Mesenteric fat pad (tissue), 1 donor: ENCODE measurements at places on chromosomes 1 and 21.

- DNase-seq = no peak
These were observed 134.7 kb downstream of the GRIK1 start for GRCh38 chr21:29805105-29805504.

DNA sequence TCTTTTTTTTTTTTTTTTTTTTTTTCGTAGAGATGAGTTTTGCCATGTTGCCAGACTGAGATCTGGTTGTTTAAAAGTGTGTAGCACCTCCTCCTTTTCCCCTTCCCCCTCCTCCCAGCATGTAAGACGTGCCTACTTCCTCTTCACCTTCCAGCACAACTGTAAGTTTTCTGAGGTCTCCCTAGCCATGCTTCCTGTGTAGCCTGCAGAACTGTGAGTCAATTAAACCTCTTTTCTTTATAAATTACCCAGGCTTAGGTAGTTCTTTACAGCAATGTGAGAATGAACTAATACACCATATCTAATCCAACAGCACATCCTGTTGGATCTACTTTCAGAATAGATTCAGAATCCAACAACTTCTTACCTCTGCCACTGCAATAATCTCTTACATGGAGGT lies 111.1 kb downstream of the CLIC6 start:
- DNase-seq = no peak

DNA sequence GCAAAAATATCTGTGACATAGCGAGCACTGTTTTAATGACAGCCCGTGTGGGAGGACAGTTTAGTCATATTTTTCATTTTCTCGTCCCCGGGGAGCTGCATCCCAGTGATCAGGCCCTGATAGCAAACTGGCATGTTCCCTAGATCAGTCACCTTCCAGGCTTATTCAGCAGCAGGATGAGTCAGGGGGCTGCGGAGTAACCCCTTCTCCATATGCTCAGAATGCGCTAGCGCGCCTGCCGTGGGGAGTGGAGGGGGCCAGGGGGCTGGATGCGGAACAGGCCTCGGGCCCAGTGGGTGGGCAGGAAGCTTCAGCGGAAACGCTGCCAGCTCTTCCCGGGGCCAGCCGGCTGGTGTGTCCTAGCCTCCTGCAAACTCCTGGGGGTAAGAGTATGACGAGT lies 94.0 kb downstream of the KCND3 start:
- DNase-seq = no peak

GRCh38 chr1:67817319-67817718 lies 15.9 kb downstream of the GNG12 start:
- DNase-seq = no peak

DNA sequence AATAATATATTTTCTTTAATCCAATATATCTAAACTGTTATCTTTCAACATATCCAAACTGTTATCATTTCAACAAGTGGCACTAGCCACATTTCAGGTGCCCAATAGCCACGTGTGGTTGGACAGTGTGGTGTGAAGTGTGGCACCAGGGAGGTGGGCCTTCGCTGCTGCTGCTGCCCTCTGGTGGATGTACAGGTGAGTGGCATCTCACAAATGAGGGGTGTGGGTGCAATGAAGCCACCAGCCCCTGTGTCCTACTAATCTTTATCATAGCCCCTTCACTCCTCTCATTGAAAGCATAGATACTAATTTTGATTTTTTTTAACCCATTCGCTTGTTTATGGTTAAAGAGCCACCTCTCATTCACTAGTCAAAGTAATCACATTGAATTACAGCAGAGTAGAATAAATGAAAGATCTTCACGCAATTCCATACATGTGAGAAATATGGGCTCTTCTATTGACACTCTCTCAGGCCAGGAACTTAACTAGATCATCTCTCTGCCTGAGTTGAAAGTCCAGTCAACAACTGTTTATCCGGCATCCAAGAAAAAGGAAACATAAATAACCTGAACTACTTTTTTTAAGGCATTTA lies 499.2 kb downstream of the OMA1 start:
- no peak for DNase-seq

GRCh38 chr1:201882665-201883132 lies 6.0 kb upstream of the SHISA4 start:
- no peak for DNase-seq

GRCh38 chr1:63264161-63264560 lies 58.2 kb upstream of the FOXD3 start:
- DNase-seq = no peak

GRCh38 chr1:235532360-235532759 lies 28.1 kb upstream of the B3GALNT2 start:
- DNase-seq = no peak

DNA sequence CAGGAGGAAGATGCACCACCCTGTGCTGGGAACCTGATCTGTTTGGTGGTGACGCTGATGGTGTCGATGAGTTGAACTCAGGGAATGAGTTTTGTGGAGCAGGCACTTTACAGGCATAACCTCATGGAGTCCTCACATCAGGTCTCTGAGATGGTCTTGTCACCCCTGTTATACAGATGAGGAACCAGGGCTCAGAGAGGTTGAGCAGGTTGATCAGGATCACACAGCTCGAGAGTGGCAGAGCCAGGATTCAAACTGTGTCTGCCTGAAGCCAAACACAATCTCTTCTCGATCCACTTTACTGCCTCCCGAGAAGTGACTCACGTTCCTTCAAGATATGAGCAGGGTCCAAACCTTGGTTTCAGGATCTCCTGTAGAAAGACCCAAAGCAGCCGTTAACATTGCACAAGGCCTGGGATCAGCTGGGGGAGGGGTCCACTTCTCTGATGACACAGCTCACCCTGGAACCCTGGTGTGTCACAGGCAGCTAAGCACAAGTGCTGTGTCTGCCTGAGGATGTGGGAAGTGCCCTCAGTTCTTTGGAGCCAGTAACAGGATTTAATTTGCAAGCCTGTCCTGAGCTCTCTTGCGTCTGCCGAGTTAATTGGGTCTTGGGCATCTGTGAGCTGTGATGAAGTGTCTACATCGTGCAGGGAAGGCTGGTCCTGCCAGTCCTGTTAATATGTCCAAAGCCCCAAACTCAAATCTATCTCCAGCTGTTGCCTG lies 65.4 kb upstream of the STUM start:
- DNase-seq = peak; percentile 30

GRCh38 chr21:18058731-18059398 lies 185.8 kb upstream of the CHODL start:
- no peak for DNase-seq

GRCh38 chr1:168766568-168766967 lies 37.6 kb upstream of the DPT start:
- no peak for DNase-seq

- no peak for DNase-seq
These were observed 167.7 kb upstream of the CSF3R start for GRCh38 chr1:36650200-36651065.

DNA sequence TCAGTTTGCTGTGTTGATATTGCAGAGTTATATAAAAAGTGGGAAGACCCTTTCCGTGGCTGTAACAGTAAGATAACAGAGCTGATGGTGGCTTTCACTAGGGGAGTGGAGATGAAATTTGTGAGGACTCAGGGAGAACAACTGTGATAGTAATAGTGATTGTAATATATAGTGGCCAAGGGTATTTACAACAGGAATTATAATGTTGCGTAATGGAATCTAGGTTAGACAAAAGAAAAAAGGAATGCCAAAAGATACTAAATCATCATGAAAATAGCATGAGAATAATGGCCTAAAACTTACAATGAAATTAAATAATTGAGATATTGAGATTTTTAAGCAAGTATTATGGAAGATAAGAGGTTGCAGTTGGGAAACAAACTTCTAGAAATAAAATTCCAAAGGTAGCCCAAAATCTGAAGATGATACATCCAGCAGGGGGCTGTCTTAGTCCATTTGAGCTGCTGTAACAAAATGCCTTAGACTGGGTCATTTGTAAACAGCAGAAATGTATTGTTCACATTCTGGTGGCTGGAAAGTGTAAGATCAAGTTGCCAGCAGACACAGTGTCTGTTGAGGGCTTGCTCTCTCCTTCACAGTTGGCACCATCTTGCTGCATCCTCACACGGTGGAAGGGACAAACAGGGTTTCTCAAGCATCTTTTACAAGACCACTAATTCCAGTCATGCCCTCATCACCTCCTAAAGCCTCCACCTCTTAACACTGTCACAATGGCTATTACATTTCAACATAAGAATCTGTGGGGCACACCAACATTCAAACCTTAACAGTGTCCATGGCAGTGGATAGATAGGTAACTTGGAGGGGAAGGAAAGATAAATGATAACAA lies 711.2 kb downstream of the MRPL39 start:
- no peak for DNase-seq

GRCh38 chr1:179794669-179795068 lies 51.6 kb downstream of the FAM163A start:
- DNase-seq = no peak

DNA sequence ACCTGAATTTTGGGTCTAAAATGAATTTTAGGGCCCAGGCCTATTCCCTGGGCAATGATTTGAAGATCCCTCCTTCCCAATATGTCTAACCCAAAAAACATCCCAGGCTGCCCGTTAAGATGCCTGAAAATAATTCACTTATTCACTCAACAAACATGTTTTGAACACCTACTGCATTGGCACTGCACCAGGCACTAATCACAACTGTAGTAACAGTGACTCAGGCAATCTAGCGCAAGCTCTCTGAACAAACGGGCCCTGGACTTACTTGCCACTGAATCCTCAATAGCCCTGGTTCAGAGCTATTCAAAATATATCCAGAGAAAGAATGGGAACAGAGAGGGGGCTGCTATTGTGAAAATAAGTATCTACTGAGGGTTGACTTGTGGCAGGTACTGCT lies 4.2 kb downstream of the CD244 start:
- DNase-seq = no peak

DNA sequence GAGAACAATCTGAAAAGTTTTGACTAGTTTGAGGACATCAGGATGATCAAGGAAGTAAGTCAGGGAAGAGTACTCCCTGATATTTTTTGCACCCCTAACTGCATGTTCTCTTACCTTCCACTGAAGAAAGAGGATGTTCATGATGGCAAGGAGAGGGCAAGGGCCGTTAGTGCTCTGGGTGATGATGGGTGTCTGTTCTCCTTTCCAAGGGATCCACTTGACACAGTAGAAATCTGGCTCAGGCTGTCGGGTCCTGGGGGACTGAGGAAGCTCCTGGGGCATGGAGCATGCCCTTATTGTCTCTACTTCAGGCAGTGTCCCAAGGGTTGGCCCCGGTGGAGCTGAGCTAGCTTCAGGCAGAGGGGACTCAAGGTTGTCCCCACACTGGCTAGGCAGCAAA lies 4.7 kb downstream of the MINDY1 start:
- no peak for DNase-seq

- DNase-seq = peak; percentile 67
These were observed 84.4 kb downstream of the STUM start for GRCh38 chr1:226632922-226633351.

- DNase-seq = no peak
These were observed 287.4 kb upstream of the LYPLAL1 start for GRCh38 chr1:218886101-218886871.

- no peak for DNase-seq
These were observed at the start of gene GFI1 for GRCh38 chr1:92486251-92487077. TSS of gene GFI1 (minus strand) at chr1:92486925. CDS start at chr1:92483487, 3,438 bp downstream.

DNA sequence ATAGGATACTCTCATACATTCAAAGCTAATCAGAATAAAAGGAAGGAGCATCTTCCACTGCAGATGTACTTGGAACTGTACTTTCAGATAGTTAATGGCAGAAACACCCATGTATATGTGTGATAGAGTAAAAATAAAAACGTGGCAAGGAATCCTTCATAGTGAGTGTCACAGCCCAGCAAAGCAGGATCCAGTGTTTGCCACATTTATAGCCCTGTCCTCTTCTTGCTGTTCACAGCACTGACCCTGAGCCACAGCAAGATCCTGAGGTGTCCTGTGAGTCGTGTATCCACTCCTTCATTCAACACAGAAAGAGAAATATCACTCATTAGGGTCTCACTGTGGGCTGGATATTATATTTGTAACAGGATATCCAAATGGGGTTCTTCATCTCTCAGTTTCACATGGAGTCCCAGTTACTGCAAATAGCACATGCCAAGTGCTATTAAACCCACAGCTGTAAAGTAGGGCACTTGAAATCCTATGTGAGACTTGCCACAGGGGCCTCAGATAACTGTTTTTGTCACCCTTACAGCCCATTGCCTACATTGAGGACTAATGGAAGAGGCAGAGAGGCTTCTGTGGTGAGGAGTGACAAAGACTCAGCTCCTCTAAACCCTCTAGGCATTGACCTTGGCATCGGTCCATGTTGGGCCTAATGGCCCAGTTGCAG lies 41.3 kb downstream of the CYP2J2 start:
- DNase-seq = no peak

DNA sequence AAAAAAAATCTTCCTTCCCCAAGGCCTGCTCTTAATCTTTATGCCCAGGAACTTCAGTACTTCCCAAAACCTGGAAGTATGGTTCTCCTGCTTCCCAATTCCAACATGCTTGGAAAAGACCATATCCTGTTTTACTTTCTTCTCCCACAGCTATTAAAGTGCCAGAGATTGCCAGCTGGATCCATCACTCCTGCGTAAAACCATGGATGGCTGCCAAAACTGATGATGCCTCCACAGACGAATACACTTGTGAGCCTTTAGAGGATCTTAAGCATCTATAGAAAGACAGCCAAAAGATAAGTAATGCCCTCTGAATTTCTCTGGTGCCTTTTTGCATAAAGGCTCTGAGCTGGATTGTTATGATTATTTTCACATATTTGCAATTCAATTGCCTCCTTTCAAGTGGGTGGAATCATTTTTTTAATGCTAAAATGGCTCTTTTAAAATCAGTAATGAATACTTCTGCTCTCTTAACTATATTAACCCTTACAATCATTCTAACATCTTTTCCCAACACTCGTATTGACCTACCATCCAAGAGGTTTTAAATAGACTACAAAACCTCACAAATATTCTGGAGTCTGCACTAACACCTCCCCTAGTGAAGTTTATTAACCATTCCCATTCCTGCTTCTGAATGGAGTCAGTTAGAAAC lies 1807.8 kb downstream of the BRINP3 start:
- DNase-seq = no peak

DNA sequence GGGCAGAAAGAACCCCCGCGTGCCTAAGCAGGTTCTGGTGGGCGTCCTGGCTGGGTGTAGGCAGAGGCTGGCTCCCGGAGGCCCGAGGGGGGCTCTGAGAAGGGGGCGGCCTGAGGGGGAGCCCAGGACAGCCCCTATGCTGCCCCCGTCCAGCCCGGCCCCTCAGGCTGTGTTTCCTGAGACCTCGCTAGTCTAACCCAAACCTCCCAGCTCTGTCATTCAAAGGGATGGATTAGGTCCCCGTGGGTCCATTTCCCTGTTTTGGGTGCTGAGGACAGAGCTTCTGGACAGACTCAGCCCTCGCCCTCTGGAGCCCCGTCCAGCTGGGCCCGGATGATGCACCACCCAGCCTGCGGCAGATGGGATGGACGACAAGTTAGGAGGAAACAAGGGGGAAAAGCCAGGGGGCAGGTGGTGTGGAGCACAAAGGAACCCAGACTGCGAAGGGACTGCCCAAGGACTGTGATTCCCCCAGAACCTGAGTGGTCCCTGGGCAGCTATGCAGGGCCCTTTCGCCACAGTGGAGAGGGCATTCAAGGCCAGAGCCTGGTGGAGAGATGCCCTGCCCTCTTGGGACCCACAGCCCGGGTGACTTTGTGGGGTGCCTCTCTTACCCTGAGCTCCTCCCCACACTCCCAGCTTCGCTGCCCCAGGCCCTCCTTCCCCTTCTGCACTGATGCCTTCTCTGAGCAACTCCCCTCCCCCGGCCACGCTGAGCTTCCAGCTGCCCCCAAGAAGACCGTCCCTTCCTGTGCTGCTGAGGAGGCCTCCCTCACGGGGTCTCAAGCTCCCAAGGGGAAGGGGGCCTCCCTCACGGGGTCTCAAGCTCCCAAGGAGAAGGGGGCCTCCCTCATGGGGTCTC lies 2.8 kb downstream of the HES4 start:
- no peak for DNase-seq
